ENCODE measurements at places on chromosomes 4 and X. TPM values are rescaled to one million over a fixed set of nuclear protein-coding genes. Genes with fewer than 3 reads are reported as not detected.

Gene PDS5A
- total RNA-seq: 126 TPM

Gene IGSF1
- total RNA-seq: not detected

Gene NAP1L3
- total RNA-seq: 0.57 TPM

Gene MAGEB1
- total RNA-seq: not detected

Gene LPAR4
- total RNA-seq: not detected

Gene ZNF157
- 0.34 TPM for total RNA-seq

Gene PASD1
- not detected for total RNA-seq

Gene HTN1
- total RNA-seq: not detected

Gene JAKMIP1
- 9.3 TPM for total RNA-seq

Gene NDNF
- total RNA-seq: not detected

Gene RBM41
- total RNA-seq: 15.2 TPM
